ENCODE measurements at places on chromosomes 4 and X.

DNA sequence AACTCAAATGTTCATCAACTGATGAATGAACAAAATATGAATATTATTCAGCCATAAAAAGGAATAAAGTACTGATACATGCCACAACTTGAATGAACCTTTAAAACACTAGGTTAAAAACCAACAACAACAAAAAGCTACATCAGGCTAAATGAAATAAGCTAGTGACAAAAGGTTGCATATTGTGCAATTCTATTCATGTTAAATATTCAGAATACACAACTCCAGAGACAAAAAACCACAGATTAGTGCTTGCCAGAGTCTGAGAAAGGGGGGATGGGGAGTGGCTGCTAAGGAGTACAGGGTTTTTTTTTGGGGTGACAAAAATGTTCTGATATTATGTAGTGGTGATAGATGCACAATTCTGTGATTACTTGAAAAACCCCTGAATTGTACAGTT is 58.5 kb downstream of the HAUS3 start:
- no peak for DNase-seq

GRCh38 chrX:101051153-101051548 is 760 bp downstream of the TRMT2B start:
- DNase-seq = no peak

DNA sequence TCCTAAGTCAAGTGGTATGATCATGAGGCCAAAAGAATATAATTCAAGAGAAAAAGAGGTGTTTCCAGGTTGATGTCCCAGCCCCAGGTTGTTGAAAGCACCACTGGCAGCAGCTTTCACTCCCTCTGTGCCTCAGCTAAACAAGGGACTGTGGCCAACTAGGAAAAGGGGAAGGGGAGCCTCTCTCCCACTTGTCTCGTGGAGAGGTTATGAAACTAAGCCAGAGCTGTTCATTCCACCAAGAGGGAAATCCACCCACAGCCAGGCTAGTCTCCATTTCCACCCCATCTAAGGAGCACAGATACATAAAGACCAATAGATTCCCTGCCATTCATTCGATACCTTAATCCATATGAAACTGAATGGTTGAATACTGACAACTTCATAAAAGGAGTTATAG is 8.1 kb downstream of the ANXA5 start:
- DNase-seq = no peak

- DNase-seq = no peak
These were observed 42.6 kb downstream of the SHROOM4 start for GRCh38 chrX:50771382-50771781.

DNA sequence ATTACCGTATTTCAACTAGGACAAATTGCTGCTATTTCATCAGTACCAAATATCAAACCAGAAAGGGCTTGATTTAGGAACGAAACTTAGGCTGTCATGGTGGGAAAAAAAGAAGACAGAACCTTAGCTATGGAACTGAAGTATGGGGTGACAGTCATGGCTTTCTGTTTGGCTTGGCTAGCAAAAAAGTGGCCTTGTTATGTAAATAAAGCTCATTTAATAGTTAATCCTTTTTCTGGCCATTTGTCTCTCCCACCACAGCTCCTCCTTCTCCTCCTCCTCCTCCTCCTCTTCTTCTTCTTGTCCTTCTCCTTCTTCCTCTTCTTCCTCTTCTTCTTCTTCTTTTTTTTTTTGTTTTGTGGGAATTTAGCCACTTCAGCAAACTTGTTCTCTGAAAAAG is 434.7 kb upstream of the NDST4 start:
- no peak for DNase-seq

- no peak for DNase-seq
These were observed 956 bp downstream of the SORCS2 start for GRCh38 chr4:7193030-7193958.

DNA sequence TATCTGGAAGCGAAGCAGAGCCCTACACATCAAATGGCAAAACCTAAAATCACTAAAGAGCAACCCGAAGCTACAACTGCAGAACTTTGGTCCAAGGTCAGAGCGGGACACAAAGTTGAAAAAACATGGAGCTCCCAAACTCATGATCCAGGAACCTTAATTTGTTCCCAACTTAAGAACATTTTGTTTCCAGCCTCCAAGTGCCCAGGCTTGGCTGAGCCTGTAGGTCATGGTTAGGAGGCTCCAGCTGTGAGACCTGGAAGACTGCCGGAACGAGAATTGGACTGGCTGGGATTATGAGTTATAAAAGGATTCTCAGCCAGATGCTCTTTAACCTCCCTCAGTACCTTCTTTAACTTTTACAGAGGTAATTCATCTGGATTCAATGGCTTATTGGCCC is 349.1 kb upstream of the DDX53 start:
- DNase-seq = no peak

DNA sequence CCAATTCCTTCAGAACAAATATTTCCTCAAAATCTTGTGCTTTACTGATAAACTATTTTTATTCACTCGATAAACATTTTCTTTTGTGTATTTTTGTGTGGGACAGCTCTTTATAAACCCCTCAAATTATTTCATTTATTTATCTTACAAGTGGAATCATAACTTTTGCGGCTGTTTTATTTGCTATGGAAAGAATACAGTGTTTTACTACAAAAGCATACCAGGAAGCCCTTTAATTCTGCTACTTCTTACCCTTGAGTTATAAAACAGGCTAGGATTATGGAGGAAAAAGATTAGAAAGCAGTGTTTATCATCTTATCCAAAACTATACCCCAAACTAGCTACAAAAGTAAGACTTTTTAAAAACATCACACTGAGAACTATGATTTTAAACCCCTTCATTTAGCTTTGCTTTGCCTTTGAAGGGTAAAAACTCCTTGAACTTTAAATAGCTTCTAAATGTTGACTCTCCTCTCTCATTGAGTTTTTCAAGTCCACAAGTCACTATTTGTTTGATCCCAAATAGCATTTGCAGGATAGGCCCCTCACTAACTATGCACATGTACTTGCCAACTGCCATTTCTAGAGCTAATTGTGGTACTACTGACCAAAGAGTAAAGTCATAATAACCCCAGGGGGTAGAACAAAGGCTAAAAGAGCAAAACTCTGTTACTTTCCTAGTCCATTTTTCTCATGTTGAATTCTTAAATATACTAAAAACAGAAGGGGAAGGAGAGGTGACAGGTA is 45.8 kb upstream of the SGMS2 start:
- DNase-seq = no peak

DNA sequence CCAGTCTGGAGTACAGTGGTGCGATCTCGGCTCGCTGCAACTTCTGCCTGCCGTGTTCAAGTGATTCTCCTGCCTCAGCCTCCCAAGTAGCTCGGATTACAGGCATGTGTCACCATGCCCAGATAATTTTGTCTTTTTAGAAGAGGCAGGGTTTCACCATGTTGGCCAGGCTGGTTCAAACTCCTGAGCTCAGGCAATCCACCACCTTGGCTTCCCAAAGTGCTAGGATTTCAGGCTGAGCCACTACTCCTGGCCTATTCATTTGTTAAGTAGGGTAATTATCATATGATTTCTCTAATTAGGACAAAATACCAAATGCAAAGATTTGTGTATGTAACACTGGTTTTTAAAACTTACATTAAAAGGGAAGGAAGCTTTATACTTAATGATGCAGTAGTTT is 137.8 kb downstream of the GPM6A start:
- DNase-seq = no peak

DNA sequence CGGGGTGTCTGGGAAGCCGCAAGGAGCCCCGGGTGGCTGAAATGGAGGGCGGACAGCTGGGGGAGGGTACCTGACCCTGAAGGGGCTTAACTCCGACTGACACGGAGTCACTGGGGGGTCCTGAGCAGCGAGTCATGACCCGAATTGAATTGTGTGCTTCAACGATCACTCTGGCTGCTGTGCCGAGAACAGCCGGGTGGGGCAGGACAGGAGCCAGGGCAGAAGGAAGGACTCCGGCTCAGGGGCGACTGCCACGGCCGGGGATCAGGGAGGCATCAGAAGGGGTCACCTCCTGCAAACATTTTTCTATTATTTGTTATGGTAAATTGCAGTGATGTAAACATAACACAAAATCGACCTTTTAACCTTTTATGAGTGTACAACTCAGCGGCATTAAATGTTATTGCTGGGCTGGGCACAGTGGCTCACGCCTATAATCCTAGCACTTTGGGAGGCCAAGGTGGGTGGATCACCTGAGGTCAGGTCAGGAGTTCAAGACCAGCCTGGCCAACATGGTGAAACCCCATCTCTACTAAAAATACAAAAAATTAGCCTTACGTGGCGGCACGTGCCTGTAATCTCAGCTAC is 21.6 kb downstream of the ZFYVE28 start:
- no peak for DNase-seq

GRCh38 chr4:118085700-118086099 is 51.4 kb downstream of the NDST3 start:
- no peak for DNase-seq

DNA sequence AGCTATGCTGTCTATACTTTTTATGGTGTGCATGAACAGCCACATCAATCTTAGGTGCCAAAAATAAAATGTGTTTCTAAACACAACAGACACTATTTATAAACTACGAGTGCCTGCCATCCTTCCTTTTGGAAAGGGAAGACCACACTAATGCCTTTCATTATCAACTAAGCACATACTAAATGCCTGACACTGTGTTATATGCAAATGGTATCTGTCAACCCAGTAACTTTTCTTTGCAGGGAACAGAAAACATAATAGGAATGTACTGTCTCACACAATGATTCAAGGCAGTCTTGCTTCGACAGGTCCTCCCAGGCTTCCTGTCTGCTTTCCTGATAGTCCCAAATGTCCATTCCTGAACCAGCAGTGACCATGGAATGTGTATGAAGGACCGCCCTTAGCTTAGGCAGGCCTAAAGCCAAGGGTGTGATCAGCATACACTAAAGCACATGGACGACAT is 43.8 kb downstream of the ADGRA3 start:
- DNase-seq = no peak

DNA sequence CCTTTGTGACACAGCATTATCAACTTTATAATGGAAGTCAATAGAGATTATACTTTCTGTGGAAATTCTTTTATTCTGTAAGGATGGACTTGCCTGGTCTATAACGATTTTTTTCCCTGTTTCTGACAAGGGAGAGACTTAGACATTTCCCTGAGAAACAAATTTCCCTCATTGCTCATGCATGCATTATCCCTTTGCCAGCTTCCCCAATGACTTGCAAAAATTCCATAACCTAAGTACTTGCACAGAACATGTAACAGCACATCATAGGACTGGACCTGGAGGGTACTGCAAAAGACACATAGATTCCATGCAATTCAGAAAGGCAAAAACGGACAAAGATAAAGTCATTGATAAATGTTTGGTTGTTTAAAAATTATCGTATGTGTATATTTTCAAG is 166.7 kb downstream of the FHIP1A start:
- no peak for DNase-seq

DNA sequence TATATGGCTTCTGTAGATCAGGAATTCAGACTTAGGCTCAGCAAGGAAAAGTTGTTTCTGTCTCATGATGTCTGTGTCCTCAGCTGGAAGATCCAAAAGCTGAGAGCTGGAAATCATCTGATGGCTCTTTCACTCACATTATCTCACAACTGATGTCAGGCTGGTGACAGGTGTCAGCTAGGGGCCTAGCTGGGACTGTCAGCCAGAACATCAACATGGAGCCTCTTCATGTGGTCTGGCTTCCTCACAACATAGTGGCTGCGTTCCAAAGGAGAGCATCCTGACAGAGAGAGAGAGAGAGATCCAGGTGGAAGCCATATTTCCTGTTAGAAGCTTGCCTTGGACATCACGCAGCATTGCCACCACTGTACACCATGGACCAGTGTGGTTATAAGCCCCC is 10.6 kb upstream of the INTS6L start:
- no peak for DNase-seq

DNA sequence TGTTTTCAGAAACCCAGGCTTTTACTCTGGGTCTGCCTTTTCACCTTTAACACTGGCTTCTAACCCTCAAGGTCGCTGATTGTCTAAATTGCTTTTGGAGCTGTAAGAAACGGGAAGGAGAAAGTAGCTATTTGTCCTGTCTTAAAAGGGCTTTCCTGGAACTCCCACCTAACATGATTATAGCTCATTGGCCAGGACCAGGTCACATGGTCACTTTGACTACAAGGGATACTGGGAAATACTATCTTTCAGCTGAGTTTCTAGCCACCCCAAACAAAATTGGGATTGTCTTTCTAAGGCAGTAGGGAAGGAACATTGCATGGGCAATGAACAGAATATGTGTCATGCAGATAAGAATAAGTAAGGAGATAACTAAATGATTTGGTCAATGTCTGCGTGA is 106.7 kb upstream of the ARHGAP24 start:
- DNase-seq = no peak

- no peak for DNase-seq
These were observed 123.3 kb downstream of the NFKB1 start for GRCh38 chr4:102624505-102624904.

GRCh38 chr4:147829401-147830101 is 97.7 kb downstream of the ARHGAP10 start:
- no peak for DNase-seq

DNA sequence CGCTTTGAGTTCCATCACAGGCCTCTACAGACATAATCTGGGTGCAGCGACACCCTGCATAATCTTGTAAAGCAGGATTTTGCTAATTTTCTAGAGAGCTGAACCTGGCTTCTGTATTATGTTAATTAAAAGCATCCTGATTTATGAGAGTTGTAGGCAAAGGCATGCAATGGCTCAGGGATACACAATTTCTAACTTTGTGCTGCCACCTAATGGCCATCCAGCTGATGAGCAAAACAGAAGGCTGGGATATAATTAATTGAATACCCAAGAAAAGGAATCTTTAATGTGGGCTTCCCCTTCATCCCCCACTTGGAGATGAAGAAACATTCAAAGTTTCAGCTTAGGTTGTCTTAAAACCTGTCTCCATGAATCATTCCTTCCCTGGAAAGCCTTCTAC is 78.1 kb downstream of the BMP15 start:
- DNase-seq = no peak

DNA sequence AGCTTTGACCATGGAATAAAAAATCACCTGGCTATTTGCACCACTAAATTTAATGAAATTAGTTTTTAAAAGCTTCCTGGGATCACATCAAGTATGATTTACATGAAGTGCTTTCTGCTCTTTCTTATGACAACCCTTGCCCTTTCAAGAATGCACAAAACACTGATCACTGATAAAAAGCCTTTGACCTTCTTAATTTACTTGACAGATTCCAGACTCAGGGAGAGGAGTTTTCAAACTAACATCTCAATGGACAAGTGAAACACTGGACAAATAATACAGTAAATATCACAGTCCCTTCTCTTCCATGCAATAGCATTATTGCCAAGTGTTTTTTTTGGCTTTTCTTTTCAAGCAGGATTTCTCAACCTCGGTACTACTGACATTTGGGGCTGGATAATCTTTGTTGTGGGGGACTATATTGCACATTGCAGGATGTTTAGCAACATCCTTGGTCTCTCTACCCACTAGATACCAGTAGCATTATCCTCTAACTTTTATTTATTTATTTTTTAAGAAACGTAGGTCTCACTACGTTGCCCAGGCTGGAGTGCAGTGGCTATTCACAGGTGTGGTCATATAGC is 86.3 kb downstream of the ZNF827 start:
- no peak for DNase-seq

- no peak for DNase-seq
These were observed 426.7 kb downstream of the RPA4 start for GRCh38 chrX:97310373-97310772.

Data from DMS153 (cell line).